ENCODE measurements at places on chromosomes 7 and 10. TPM values are rescaled to one million over a fixed set of nuclear protein-coding genes. Genes with fewer than 3 reads are reported as not detected.

SBDS gene
- 112 TPM for total RNA-seq

JCAD gene
- 0.49 TPM for total RNA-seq

SPDYE18 gene
- total RNA-seq = not detected

- DNase-seq = peak; percentile 60
Measured at GRCh38 chr7:105759670-105760550, 116.5 kb downstream of the ATXN7L1 start.

DNA sequence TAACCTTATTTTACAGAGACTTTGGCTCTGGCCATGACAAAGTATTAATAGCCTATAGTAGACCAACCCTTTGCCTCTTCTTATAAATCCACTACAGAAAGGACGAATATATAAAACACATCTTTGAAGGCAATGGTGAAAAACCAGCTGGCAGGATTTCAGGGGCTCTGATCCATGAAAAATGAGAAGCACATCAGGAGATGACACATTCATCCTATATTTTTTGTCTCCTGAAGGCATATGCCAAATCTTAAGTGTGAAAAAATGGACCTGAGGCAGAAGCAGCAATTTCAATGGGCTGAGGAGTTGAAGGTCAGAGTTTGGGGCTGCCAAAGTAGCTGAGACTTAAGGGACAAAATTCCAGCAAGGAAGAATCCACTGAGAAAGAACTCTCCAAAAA lies 14.4 kb downstream of the RNF216 start:
- DNase-seq = peak; percentile 67

DNA sequence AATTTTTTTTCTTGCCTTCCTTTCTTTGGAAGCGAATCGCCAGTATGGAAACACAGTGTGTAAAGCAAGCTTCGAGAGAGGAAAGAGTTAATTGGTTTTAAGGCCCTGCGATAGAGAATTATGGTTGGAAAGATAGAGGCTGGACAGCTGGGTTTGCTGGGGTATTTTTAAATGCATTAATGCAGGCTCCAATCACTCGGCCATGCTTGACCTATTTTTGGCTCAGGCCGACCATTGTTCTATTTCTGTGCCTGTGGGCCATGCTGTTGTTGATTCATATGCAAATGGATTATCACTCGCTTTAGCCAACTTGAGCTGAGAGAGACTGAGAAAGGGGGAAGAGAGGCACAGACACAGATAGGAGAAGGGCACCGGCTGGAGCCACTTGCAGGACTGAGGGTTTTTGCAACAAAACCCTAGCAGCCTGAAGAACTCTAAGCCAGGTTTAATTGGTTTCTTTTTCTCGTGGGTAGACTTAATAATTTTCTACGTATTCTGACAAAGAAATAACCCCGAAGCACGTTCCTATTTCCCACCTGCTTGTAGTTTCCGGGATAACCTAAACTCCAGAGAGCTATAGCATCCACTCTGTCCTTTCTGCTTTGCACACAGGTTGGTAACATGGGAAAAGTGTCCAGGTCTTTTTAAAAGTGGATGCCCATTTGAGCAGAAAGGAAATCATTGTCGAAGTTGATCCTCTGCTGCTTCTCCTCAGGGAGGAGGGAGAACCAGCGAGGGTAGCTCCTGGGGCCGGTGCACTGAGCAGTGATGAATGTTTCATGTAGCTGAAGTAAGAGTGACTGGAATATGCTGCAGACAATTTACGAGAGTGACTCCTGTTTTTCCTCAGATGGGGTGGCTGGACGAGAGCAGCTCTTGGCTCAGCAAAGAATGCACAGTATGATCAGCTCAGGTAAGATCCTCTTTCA lies at the start of gene HDAC9:
Gene HDAC9, plus strand, starts transcription at position 338 of the 929 bp plus-strand sequence. Its CDS starts 554 bp downstream, at position 892.
- DNase-seq = peak; percentile 85

DNA sequence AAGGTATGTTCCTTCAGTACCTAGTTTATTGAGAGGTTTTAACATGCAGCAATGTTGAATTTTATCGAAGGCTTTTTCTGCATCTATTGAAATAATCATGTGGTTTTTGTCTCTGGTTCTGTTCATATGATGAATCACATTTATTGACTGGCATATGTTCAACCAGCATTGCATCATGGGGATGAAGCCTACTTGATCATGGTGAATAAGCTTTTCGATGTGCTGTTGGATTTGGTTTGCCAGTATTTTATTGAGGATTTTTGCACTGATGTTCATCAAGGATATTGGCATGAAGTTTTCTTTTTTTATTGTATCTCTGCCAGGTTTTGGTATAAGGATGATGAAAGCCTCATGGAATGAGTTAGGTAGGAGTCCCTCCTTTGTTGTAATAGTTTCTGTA lies 204.0 kb upstream of the GNAI1 start:
- DNase-seq = no peak

DNA sequence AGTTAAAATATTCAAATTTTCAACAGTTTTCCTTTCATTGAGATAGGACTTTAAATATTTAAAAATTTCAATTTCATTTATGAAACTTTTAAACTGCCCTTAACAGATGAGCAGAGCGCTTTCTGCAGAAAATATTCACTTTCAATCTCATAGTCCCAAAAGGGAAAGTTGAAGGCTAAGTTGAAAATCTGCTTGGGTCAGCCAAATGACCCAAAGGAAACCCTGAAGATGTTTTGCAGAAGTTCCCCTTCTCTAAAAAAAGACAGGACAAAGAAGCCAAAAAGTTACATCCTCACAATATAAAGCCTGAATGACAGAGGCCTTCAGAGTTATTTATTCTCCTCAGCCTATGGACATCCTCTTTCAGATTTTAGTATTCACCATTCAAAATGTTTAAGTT lies 17.6 kb upstream of the SCIN start:
- no peak for DNase-seq

Data from RPMI7951 (cell line).